ENCODE measurements at places on chromosomes 1 and 21.

GRCh38 chr1:164771619-164772361 lies 212.8 kb downstream of the PBX1 start:
- DNase-seq: no peak

GRCh38 chr1:7011826-7012225 lies 226.6 kb downstream of the CAMTA1 start:
- DNase-seq: no peak

DNA sequence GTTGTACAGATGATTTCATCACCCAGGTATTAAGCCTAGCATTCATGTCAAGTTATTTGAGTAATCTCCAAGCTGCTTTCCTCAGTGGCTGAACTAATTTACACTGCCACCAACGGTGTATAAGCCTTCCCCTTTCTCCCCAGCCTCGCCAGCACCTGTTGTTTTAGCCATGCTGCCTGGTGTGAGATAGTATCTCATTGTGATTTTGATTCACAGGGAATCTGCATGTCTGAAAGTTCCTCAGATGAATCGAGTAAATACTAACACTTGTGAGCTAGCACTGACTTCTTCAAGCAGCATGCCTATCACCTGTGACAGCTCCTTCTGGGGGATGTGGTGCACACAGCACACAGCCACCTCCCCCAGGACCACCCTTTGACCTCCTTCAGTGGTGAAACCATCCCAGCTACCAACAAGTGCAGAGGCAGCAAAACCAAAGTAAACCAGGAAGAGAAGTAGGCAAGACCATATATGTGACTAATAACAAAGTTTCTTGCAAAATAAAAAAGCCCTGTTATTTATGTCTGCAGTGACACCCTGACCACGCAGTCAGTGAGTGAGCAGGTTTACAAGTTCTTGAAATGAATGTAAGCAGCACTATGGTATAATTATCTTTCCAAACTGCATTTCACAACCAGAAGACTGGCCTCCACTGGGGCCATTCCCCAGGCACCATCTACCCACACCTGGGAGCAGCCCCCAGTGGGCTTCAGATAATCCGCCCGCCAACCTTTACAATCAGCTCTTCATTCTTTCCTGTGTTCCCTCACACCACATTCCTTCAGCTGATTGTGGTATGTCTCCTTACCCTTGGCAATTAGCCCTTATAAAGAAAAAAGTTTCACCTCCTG lies 173.8 kb downstream of the ETS2 start:
- DNase-seq: no peak

GRCh38 chr1:156692925-156693847 lies 12.2 kb downstream of the CRABP2 start:
- DNase-seq: no peak

DNA sequence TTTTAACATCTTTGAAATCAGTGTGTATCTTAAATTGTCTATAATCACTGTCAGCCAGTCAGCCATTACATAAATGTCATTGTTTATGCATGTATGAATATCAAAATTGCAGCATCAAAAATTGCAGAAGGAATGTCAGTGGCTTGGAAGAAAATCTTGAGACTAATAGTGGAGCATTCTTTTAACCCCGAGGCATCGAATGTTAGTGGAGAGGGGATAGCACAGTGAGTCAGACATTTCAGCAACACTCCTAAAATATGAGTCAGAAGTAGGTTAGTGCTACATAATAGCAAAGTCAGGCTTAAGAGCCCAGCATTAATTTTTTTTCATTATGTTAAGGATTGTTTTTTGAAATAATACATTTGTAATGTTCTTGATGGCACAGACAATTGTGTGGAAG lies 45.5 kb downstream of the SNRPE start:
- no peak for DNase-seq

DNA sequence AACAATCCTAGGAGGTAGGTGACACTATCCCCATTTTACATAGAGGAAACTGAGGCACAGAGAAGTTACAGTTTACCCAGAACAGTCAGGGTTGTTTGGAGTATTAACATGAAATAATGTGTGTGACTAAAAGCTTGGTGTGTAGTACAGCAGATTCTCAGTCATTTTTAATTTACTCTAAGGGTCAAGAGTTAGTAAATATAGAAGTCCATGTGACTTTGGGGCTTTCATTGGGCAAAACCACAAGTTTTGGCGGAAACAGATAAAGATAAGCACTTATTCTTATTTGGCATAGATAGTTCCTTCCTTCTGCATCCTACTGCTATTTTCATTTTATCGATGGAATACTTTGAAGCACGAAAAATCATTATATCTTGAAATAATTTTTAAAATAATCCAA lies 128.5 kb downstream of the DNM3 start:
- no peak for DNase-seq

DNA sequence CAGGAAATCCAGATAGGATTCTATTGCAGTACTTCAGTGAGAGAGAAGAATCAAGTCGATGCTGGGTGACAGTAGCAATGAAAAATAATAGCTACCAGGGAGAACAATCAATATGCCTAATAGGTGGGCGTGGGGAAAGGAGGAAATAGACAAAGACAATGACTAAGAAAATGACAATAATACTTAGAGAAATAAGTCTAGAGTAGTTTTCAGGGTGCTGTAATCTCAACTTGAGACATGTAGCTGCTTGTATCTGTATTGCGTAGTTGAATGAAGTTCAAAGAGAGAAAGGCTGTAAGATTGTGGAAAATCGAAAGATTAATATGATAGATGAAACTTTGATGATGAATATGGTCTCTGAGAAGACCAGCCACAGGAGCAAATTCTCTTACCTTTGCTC lies 2.6 kb downstream of the STXBP3 start:
- no peak for DNase-seq

GRCh38 chr1:3683992-3684391 lies 31.7 kb downstream of the TP73 start:
- no peak for DNase-seq

DNA sequence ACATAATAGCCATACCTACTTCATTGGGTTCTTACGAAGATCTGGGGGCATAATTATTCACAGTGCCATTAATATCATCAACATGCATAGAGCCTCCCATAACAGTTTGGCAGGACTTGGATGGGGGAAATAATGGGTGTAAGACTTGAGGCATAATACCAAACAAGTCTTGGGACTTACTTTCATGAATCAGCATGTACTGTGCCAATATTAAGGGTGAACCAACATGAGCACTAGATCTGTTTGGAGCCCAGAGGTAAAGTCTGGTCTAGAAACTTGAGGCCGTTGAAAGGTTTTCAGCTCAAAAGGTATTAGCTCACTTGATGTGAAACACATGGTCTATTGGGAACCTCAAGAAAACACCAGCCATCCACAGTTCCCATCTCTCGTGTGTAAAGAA lies 56.7 kb upstream of the ZC3H11B start:
- no peak for DNase-seq

Measured in suprapubic skin (tissue), 4 donors.